WTC11 (cell line): ENCODE measurements at places on chromosomes 12 and 14. TPM values are rescaled to one million over a fixed set of nuclear protein-coding genes. Genes with fewer than 3 reads are reported as not detected.
A peak's percentile ranks its signal among the peaks of the same experiment; 100 is the strongest.

Gene TSPAN19
- 0.23 to 0.53 TPM in 2 of 3 replicates, not detected in the other for total RNA-seq

- no peak overlapping the region for H3K4me3 ChIP-seq
- peaks cover 33% of the 10 kb centered on the region for H3K36me3 ChIP-seq
- DNase-seq: no peak
- no peak overlapping the region for H3K27ac ChIP-seq
- H3K4me1 ChIP-seq: peaks cover 35% of the 10 kb centered on the region
These were observed 220.3 kb downstream of the MON2 start for GRCh38 chr12:62686938-62687337.

- no peak for DNase-seq
- H3K27me3 ChIP-seq: no peaks in the 10 kb centered on the region
- 0 out of 2 replicates have a peak overlapping the region, but pooled peaks have one; percentile 21 for H3K27ac ChIP-seq
- no peaks in the 10 kb centered on the region for H3K36me3 ChIP-seq
These were observed 327.6 kb downstream of the CCER1 start for GRCh38 chr12:90627180-90627896.

Gene CLEC9A
- not detected in 3 replicates for total RNA-seq

Gene ADSS1
- 10.0 to 13.3 TPM (median 12.0 TPM) in 3 replicates for total RNA-seq

GRCh38 chr12:52399756-52400155 is 6.4 kb downstream of the KRT82 start:
- peaks cover 9% of the 10 kb centered on the region for H3K4me1 ChIP-seq
- no peaks in the 10 kb centered on the region for H3K36me3 ChIP-seq
- no peak overlapping the region for H3K27ac ChIP-seq
- H3K4me3 ChIP-seq: no peak overlapping the region

Gene RPS6KL1
- total RNA-seq: 10.6 to 12.6 TPM (median 12.2 TPM) in 3 replicates

Gene KERA
- total RNA-seq: not detected in 3 replicates

Gene FAM186B
- 0.16 to 0.39 TPM (median 0.21 TPM) in 3 replicates for total RNA-seq

GRCh38 chr14:75044752-75045151 is 6.5 kb downstream of the MLH3 start:
- no peaks in the 10 kb centered on the region; the same call in 1 of the 2 replicates for H3K4me1 ChIP-seq
- no peak for DNase-seq
- no peak overlapping the region for H3K27ac ChIP-seq
- peaks cover 19% of the 10 kb centered on the region for H3K36me3 ChIP-seq
- H3K4me3 ChIP-seq: no peak overlapping the region
- no peaks in the 10 kb centered on the region for H3K27me3 ChIP-seq

Gene TEAD4
- 75.8 to 96.8 TPM (median 78.2 TPM) in 3 replicates for total RNA-seq

GRCh38 chr12:77060136-77060882 is 5.1 kb downstream of the E2F7 start:
- peaks cover 24% of the 10 kb centered on the region for H3K4me1 ChIP-seq
- peaks cover 62% of the 10 kb centered on the region for H3K36me3 ChIP-seq
- DNase-seq: no peak
- H3K27ac ChIP-seq: peak overlapping the region; percentile 13
- no peaks in the 10 kb centered on the region for H3K27me3 ChIP-seq

- peak overlapping the region; percentile 75 for H3K27ac ChIP-seq
- peaks cover 5% of the 10 kb centered on the region for H3K36me3 ChIP-seq
- H3K4me1 ChIP-seq: peaks cover 81% of the 10 kb centered on the region
- no peaks in the 10 kb centered on the region for H3K27me3 ChIP-seq
- H3K4me3 ChIP-seq: no peak overlapping the region
- no peak for DNase-seq
These were observed 128.0 kb downstream of the GPR135 start for GRCh38 chr14:59337141-59337611.

- H3K4me3 ChIP-seq: no peak overlapping the region
- no peak for DNase-seq
- peaks cover 88% of the 10 kb centered on the region for H3K36me3 ChIP-seq
These were observed 30.3 kb downstream of the ZNF605 start for GRCh38 chr12:132925597-132926414.

Gene RASSF8
- 40.2 to 48.6 TPM (median 42.3 TPM) in 3 replicates for total RNA-seq

Gene SRRM4
- total RNA-seq: 0.78 to 0.96 TPM (median 0.96 TPM) in 3 replicates

DNA sequence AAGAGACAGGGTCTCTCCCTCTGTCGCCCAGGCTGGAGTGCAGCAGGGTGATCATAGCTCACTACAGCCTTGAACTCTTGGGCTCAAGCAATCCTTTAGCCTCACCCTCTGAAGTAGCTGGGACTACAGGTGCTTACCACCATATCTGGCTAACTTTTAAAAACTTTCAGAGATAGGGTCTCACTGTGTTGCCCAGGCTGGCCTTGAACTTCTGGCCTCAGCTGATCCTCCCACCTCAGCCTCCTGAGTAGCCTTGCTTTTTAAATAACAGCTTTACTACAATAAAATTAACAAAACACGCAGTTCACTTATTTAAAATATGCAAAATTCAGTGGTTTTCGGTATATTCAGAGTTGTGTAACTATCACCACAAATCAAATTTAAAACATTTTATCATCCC is 79.0 kb downstream of the RCOR1 start:
- no peak overlapping the region for H3K4me3 ChIP-seq
- H3K4me1 ChIP-seq: peaks cover 25% of the 10 kb centered on the region
- no peak for DNase-seq
- peaks cover 23% of the 10 kb centered on the region for H3K36me3 ChIP-seq
- peaks cover 3% of the 10 kb centered on the region; the same call in 1 of the 2 replicates for H3K27me3 ChIP-seq

DNA sequence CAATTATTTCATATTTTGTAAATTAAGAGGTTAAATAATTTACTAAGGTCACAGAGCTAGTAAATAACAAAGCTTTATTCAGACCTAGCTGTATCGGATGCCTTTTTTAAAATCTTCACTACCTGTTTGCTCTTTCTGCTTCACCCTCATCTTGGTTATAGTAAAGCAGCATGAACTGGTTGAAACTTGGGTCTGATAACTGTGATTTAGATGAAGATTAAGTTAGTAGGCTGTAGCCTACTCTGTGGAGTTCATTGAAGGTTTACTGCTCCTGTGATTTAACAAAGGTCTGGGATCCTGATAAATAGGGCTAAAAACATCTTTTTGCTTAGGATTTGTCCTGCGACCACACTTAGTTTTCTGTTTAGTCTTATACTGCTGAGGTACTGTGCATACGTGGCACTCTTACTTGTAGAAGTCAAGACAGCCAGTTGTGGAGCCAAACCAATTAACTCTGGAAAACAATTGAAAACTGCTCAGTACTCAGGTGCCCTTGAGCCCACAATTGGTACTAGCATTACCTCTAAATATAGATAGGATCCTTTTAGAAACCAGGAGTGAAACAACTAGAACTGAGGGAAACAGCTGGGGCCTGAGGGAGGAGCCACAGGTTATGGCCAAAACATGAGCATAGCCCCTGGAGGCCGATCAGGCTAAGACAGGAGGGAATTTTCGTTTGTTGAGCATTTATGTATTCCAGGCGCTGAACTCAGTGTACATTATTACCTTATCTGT is 2.3 kb downstream of the SPATS2 start:
- H3K36me3 ChIP-seq: no peaks in the 10 kb centered on the region
- H3K4me3 ChIP-seq: peak overlapping the region; percentile 37
- peaks cover 30% of the 10 kb centered on the region for H3K4me1 ChIP-seq
- H3K27me3 ChIP-seq: peaks cover 11% of the 10 kb centered on the region
- H3K27ac ChIP-seq: peak overlapping the region; percentile 60
- DNase-seq: peak; percentile 28

DNA sequence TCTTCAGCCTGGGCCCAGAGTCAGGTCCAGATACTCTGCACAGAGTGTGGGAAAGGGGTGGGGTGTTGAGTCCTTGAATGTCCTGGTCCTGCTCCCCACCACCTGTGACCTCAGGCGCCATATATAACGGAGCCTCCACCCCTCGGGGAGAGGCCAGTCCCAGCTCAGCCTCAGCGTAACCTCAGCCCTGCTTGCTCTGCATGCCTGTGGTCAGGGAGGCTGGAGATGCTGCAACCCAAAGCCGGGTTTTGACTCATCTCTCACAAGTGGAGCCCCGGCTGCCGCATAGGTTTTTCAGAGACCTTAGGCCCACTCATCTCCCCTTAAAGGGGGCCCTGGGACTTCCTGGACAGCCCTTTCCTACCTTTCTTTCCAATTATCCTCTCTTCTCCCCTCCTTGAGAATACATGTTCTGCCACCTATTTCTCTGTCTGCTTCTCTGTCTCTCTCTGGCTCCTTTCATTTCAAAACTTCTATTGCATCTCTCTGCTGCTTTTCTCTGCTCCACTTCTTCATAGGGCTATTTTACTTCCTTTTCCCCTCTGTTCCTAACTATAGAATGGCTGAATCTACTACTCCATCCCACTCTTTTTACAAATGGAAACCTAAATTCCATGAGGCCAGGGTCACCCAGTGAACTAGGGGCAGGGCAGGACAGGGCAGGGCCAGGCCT is 1.2 kb downstream of the ITGB7 start:
- H3K27ac ChIP-seq: no peak overlapping the region
- peaks cover 22% of the 10 kb centered on the region for H3K27me3 ChIP-seq
- H3K4me3 ChIP-seq: no peak overlapping the region
- H3K4me1 ChIP-seq: peaks cover 11% of the 10 kb centered on the region
- peaks cover 3% of the 10 kb centered on the region; the same call in 1 of the 2 replicates for H3K36me3 ChIP-seq

DNA sequence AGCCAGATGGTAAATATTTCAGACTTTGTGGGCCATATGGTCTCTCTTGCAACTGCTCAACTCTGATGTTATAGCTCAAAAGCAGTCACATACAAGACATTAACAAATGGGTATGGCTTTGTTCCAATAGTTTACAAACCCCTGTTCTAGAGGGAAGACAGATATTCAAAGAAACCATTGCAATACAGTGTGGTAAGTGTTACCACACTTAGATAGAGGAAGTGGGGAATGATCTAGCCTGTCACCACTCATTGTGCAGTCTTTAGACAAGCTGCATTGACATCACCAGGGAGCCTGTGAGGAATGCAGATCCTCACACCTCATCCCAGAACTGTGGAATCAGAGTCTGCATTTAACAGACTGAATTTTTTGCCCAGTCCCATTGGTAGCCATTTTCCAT is 80.0 kb upstream of the RGS6 start:
- H3K4me1 ChIP-seq: peaks cover 27% of the 10 kb centered on the region
- H3K4me3 ChIP-seq: no peak overlapping the region
- H3K27ac ChIP-seq: no peak overlapping the region
- DNase-seq: no peak
- H3K36me3 ChIP-seq: peaks cover 47% of the 10 kb centered on the region
- H3K27me3 ChIP-seq: peaks cover 5% of the 10 kb centered on the region

DNA sequence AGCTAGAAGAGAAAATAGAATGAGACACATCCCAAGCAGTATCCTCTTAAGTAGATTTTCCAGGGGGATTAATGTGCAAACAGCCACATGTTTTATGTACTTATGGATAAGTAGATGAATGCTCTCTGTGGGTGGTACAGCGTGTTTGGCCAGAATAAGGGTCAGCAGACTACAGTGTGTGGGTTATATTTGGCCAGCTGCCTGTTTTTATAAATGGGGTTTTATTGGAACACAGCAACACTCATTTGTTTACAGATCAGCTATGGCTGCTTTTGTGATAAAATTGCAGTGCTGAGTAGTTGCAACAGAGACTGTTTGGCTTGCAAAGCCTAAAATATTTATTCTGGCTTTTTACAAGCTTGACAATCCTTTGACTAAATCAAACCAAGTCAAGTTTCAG is 780.2 kb upstream of the SEL1L start:
- H3K27me3 ChIP-seq: no peaks in the 10 kb centered on the region
- no peak overlapping the region for H3K27ac ChIP-seq
- DNase-seq: no peak
- peaks cover 15% of the 10 kb centered on the region for H3K36me3 ChIP-seq
- H3K4me1 ChIP-seq: peaks cover 5% of the 10 kb centered on the region
- no peak overlapping the region for H3K4me3 ChIP-seq

GRCh38 chr12:96213869-96214268 is 19.7 kb downstream of the ELK3 start:
- peaks cover 63% of the 10 kb centered on the region for H3K4me1 ChIP-seq
- H3K4me3 ChIP-seq: no peak overlapping the region
- H3K27ac ChIP-seq: peak overlapping the region; percentile 50; the same call in 1 of the 2 replicates
- H3K36me3 ChIP-seq: no peaks in the 10 kb centered on the region
- H3K27me3 ChIP-seq: no peaks in the 10 kb centered on the region

Gene ENO2
- 118 to 170 TPM (median 165 TPM) in 3 replicates for total RNA-seq

Gene SCAF11
- total RNA-seq: 65.6 to 82.4 TPM (median 72.6 TPM) in 3 replicates

Gene DTX1
- total RNA-seq: 6.2 to 9.2 TPM (median 7.7 TPM) in 3 replicates

Gene NFE2
- total RNA-seq: 2.4 to 3.0 TPM (median 3.0 TPM) in 3 replicates

- peaks cover 4% of the 10 kb centered on the region; the same call in 1 of the 2 replicates for H3K27me3 ChIP-seq
- peaks cover 7% of the 10 kb centered on the region for H3K4me1 ChIP-seq
- H3K4me3 ChIP-seq: no peak overlapping the region
- no peaks in the 10 kb centered on the region for H3K36me3 ChIP-seq
- no peak overlapping the region for H3K27ac ChIP-seq
- DNase-seq: no peak
These were observed 403.8 kb downstream of the PCNX1 start for GRCh38 chr14:71311061-71311460.

DNA sequence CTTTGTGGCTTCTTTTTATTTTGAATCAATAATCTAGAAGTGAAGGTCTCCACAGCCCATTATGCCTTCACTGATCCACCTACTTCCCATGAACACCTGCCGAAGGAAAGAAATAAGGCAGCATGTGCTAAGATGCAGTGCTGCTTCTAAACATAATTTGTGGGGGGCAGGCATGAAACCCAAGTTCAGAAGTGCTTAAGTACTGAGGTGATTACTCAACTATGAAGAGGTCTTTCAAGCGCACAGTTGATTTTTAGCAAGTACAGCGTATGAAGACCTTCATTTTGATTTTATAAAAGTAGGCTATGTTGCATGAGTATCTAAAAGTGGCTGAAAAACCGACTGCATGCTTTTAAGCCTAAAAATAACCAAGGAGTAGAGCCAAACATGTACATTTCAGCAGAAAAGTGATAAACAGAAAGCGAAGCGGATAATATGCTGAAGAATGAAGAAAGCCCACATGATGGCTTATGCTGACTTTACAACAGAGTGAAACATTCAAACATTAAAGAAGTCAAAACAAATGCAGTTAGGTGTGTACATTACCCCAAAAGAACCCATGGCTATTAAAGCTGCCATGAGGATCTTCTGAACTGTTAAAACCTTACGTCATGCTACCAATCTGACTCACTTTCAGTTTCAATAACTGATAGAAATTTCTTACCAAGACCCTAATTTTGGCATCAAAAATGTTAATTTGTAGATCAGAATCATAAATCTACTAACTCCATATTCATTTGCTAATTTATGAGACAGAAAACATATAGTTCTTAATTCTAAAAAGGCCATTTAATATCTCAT is 29.3 kb downstream of the KICS2 start:
- no peak overlapping the region for H3K27ac ChIP-seq
- no peaks in the 10 kb centered on the region for H3K27me3 ChIP-seq
- peaks cover 17% of the 10 kb centered on the region for H3K36me3 ChIP-seq
- DNase-seq: no peak

Gene CMTM5
- total RNA-seq: 0.24 to 0.41 TPM (median 0.39 TPM) in 3 replicates

DNA sequence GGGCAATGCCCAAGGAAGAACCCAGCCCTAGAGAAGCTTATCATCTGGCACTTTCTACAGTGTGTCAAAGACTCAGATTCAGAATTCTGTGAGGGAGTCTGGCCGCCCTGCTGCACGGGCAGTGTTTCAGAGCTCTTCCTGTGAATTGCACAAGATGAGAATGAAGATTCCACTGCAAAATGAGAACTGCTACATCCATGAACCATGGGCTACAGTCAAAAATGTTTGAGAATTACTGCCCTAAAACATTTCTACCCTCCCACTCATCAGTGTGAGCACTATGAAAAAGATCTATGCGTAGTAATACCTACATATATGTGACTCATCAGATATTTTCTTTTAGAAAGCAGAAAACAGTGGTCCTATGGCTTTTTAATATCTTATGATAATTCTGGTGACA is 104.0 kb downstream of the STAB2 start:
- H3K4me3 ChIP-seq: no peak overlapping the region
- H3K36me3 ChIP-seq: no peaks in the 10 kb centered on the region
- H3K4me1 ChIP-seq: peaks cover 8% of the 10 kb centered on the region

GRCh38 chr12:31590642-31591379 is at the start of gene DENND5B:
Gene DENND5B (minus strand): TSS chr12:31591136. CDS start chr12:31590832, 304 bp downstream.
- H3K36me3 ChIP-seq: no peaks in the 10 kb centered on the region
- DNase-seq: peak; percentile 67
- peaks cover 28% of the 10 kb centered on the region for H3K27me3 ChIP-seq
- H3K4me1 ChIP-seq: peaks cover 25% of the 10 kb centered on the region
- H3K4me3 ChIP-seq: peak within 1 kb of the TSS; percentile 82

Gene MYO1H
- 0.44 to 0.60 TPM (median 0.50 TPM) in 3 replicates for total RNA-seq

Gene KRT81
- 0.21 to 0.70 TPM (median 0.34 TPM) in 3 replicates for total RNA-seq

Gene CISTR
- total RNA-seq: 0.81 TPM in 1 of 3 replicates, not detected in the others

Gene RTL1
- total RNA-seq: 0.05 to 0.07 TPM in 2 of 3 replicates, not detected in the other

Gene TAS2R50
- total RNA-seq: 0.25 to 0.73 TPM (median 0.59 TPM) in 3 replicates
